ENCODE measurements at places on chromosomes 6 and 20.

DNA sequence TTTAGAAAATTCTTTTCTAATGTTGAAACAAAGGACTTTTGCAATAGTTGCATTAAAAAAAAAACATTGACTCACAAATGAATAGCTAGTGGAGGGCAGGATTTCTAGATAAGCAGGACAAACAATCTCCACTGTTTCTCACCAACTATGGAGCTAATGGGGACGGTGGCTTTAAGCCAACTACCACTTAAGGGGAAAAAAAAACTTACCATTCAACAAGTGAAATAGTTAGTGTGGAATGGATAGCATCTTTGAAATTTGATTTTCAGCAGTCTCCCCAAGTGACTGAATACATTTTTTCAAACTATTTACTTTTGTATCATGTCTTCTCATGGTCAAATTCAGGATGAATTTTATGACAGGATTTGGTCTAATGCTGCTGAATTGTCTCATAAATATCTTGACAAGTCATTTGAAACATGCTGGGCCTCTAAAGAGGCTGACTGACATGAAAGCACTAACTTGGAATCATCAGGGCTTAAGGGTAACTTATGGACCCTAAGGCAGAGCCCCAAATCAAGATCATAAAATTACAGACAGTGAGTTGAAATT lies 100.5 kb downstream of the EYA4 start:
- no peak for DNase-seq

DNA sequence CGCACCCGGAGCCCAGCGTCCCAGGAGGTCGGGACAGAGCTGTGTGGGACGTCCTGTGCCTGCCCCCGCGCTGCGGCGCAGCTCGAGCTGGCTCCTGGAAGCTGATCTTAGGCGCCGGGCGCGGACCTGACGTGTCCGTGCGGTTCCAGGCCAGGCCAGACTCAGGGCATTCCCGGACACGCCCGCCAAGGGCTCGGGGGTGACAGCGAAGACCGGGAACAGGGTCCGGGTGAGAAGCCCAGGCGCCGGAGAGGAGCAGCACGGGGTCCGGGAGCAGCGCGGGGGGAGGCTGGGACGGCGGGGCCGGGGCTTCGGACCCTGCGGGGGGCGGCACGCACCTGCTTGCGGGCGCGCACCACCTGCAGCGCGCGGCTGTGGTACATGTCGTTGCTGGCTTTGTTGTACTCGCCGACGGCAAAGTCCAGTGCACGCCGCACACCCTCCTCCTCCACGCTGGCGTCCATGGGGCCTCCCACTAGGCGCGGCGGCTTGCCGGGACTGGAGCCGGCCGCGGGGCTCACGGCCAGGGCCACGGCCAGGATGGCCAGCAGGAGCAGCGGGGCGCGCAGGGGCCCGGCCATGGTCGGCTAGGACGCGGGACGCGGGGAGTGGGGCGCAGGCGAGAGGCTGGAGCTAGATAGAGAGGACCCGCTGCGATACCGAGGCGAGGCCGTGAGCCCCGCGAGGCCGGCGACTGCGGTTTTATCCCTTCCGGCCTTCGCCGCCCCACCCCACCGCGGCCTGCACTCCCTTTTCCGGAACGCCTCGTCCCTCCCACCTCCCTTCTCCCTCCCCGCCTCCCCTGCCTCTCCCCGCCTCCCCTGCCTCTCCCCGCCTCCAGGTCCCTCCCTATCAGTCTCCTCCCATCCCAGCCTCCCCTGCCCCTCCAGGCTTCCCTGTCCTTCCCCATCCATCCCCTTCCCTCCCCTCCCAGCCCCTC lies at the start of gene CST3:
Gene CST3, minus strand, starts transcription at position 674 of the 940 bp plus-strand sequence. Its CDS starts 93 bp downstream, at position 581.
- no peak for DNase-seq

DNA sequence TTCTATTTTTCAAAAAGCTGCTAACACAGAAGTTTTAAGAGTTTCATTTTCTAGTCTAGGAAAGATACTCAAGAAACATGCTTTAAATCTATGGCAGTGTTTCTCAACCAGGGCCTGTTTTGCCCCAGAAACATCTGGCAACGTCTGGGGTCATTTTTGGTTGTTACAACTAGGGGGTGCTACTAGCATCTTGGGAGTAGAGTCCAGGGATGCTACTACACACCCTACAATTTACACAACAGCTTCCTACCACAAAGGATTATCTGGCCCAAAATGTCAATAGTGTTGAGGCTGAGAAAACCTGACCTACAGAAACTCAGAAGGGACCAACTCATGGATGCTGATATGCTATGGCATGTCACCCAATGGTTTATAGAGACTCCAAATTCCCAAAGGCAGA lies 24.4 kb downstream of the SERAC1 start:
- no peak for DNase-seq

- peak; percentile 23 for DNase-seq
These were observed 8.9 kb downstream of the SLC16A10 start for GRCh38 chr6:111096246-111096645.

DNA sequence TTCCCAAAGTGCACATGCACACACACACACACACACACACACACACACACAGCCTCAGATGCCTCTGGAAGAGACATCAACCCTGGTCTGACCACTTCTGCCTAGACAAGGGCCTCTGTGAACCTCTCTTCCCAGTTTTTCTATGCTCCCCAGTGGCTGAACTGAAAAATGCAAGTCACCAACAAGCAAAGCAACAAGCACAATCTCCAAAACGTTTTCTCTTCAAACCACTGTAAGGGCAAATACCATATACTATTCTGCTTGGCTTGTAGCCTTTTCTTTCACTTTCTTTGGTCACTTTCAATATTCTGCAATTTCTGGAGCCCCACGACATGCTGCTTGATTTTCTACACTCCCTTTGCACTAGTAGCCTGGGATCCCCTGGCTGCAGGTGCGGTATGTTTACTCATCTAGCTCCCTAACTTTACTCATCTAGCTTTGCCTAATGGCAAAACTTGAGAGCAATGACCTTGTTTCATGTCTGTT lies 121.4 kb upstream of the DST start:
- DNase-seq, result no peak

DNA sequence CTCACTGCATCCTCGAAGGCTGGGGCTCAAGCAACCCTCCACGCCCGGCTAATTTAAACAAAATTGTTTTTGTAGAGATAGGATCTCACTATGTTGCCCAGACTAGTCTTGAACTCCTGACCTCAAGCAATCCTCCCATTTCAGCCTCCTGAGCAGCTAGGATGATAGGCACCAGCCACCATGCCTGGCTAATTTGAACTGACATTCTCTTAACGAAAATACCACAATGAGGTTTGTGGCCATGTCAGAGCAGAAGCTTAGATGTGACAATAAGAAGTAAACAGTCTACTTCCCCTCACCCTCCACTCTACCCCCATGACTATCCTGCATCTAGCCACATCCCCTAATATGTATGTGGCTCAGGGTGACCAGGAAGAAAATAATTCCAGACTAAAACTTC lies 74.8 kb upstream of the PLCB4 start:
- no peak for DNase-seq

- DNase-seq, result no peak
These were observed 55.1 kb downstream of the ALDH8A1 start for GRCh38 chr6:134894800-134895199.

GRCh38 chr6:48658915-48659314 lies 547.9 kb upstream of the PTCHD4 start:
- no peak for DNase-seq

DNA sequence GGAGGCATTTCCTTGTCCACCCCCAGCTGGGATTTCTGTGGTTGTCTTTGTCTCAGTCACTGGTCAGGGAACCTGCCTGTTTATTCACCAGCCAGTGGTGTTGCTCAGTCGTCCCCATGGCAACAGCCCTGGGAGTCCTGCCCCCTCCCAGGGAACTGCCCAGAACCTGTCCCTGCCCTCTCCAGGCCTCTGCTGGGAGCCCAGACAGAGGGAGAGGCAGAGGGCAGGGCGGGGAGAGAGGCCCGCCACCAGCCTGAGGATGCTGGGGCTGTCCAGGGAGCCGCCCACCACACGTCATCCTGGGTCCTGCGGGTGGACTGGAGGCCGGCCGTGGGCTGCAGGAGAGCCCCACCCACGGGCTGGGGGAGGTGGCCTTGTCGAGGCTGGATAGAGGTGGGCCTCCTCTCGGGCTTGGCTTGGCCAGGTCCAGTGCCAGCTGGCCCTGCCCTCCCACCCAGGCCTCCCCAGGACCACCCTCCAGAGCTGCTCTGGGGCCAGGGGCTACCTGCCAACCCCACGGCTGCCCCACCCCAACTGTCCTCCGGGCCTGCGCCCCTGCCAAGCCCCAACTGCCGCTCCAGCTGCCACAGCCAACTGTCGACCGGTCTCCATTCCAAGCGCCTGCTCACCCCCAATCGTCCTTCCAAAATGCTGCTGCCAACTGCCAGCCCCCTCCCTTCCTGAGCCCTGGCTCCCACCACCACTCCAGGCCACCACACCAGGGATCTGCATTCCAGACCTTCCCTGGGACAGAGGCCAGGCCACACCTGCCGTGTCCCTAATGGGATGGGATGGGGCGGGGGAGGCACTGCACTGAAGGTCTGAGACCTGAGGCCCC lies 4.2 kb upstream of the ZBTB46 start:
- no peak for DNase-seq

- DNase-seq, result no peak
These were observed 103.6 kb downstream of the COL12A1 start for GRCh38 chr6:75102301-75102700.

DNA sequence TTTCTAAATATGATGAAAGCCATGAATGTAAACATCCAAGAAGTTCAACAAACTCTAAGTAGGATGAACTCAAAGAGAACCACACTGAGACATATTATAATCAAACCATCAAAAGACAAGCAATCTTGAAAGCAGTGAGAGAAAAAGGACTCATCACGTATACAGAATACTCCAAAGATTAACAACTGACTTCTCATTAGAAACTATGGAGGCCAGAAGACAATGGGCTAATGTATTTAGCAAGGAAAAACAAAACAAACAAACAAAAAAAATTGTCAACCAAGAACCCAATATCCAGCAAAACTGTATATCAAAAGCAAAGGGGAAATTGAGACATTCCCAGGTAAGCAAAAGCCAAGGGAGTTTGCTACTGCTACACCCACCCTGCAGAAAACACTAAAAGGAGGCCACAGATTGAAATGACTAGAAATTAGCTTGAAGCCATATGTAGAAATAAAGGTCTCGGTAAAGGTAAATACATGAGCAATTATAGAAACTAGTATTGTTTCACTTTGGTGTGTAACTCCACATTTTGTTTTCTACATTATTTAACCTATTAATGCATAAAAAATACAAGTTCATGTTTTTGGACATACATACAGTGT lies 301.1 kb upstream of the QKI start:
- DNase-seq, result no peak

GRCh38 chr6:109187399-109188114 lies 92.2 kb downstream of the CEP57L1 start:
- peak; percentile 32 for DNase-seq

- no peak for DNase-seq
These were observed 31.4 kb downstream of the AFDN start for GRCh38 chr6:167858086-167858591.

DNA sequence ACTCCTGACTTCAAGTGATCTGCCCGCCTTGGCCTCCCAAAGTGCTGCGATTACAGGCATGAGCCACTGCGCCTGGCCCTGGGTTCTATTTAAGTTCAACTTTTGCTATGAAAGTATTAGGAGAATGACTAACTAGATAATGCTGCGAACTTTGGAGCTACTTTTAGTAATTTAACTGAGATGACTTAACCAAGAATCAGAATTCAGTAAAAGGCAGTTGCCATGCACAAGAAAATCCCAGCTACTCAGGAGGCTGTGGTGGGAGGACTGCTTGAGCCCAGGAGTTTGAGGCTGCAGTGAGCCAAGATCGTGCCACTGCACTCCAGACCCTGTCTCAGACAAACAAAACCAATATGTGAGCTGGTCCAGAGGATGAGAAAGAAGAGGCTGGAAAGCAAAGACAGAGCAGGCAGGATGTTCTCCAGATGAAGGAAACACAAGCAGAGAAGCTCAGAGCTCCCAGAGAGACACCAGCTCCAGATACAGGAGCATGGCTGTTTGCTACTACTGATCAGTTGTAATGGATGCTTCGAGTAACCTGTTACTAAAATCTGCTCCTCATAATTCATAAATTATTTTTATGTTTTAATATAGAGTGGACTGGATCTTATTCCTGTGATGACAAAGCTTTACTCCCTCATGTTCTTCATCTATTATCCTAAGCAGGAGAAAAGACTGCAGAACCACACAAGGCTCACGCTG lies 23.9 kb downstream of the ZNF217 start:
- DNase-seq, result no peak

- no peak for DNase-seq
These were observed 19.2 kb upstream of the ZSCAN16 start for GRCh38 chr6:28105245-28105639.

GRCh38 chr6:26230351-26230750 lies 134.6 kb upstream of the BTN3A2 start:
- DNase-seq, result no peak

DNA sequence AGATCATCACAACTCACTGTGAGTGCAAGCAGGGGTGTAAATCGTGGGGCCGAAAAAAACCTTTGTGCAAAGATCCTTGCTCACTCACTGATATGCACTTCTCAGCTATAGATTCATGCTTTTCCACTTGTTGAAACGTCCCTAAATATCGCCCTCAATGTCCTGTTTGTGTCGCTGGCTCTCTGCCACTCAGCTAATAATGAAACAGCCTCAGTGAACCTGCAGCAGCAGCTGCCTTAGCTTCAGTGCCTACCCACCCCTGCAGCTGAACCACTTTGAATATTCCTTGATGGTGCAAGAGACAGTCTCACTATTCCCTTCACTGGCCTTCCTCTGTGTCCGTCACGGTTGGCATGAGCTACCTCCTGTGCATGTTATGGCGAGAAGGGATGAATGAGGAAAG lies 128.9 kb upstream of the NAA20 start:
- DNase-seq, result no peak

DNA sequence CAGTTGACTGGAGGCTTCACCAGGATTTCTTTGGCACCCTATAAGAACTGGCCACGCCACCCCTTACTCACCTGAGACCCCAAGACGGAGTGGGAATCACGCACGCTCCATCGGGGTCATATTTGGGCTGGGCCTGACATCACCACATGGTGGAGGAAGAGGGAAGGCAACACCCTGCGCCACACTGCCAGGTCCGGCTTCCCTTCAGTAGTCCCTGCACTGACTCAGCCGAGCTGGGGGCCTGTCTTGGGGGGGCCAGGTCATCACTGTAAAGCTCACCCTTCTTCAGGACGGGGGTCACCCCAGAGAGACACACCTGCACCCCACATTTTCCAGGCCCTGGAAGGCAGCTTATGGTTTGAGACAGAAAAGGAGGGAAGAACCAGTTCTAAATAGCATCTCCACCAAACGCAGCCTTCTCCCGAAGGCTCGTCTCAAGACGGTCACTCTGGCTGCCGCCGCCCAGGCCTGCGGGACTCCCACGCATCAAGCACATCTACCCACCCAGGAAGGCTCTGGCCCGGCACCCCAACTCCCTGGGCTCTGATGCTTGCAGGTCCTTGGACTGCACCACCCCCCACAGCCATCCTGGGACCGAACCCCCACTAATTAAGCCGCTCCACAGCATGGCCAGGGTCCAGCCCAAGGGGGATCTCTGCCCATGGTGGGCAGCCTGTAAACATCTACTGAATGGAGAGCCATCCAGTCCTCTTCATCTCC lies 51.8 kb downstream of the GINS1 start:
- DNase-seq, result no peak

- DNase-seq, result no peak
These were observed 79.7 kb upstream of the FYN start for GRCh38 chr6:111952821-111953540.
